Bladder microvascular endothelial cell (primary cell): ENCODE measurements at places on chromosomes 2 and 18. TPM values are rescaled to one million over a fixed set of nuclear protein-coding genes. Genes with fewer than 3 reads are reported as not detected.

The COL4A3 gene
- total RNA-seq, result not detected in 2 replicates

The GAL3ST2 gene
- total RNA-seq, result not detected in 2 replicates

The IFIH1 gene
- 8.4 and 23.6 TPM in 2 replicates for total RNA-seq

The SPTBN1 gene
- 498 and 873 TPM in 2 replicates for total RNA-seq

The CERKL gene
- total RNA-seq, result not detected in 2 replicates

The ADNP2 gene
- 8.3 and 13.6 TPM in 2 replicates for total RNA-seq

The PSMA8 gene
- not detected in 2 replicates for total RNA-seq

The HRH4 gene
- total RNA-seq, result not detected in 2 replicates

The CCDC141 gene
- total RNA-seq, result under 0.01 and 0.57 TPM in 2 replicates

The MOGAT1 gene
- not detected in 2 replicates for total RNA-seq

The GKN2 gene
- not detected in 2 replicates for total RNA-seq

The IL1RL2 gene
- not detected in 2 replicates for total RNA-seq

The REG3A gene
- total RNA-seq, result not detected in 2 replicates

The NHEJ1 gene
- 14.9 and 24.1 TPM in 2 replicates for total RNA-seq

The PARD3B gene
- total RNA-seq, result 3.2 and 41.0 TPM in 2 replicates

The POTEJ gene
- total RNA-seq, result 0.16 and 0.63 TPM in 2 replicates

The OR6B3 gene
- total RNA-seq, result not detected in 2 replicates

The ALK gene
- total RNA-seq, result not detected in 2 replicates

The FAM228A gene
- under 0.01 and 0.31 TPM in 2 replicates for total RNA-seq

The GREB1L gene
- total RNA-seq, result 1.3 and 9.7 TPM in 2 replicates

The PER2 gene
- total RNA-seq, result 0.97 and 3.1 TPM in 2 replicates

The COL6A3 gene
- 4.7 and 29.8 TPM in 2 replicates for total RNA-seq

The CD207 gene
- 0.16 TPM in 1 of 2 replicates, not detected in the other for total RNA-seq

The AKAIN1 gene
- not detected in 2 replicates for total RNA-seq

The NRP2 gene
- total RNA-seq, result 109 and 270 TPM in 2 replicates

The CPO gene
- 0.19 TPM in 1 of 2 replicates, not detected in the other for total RNA-seq

The BOLL gene
- not detected in 2 replicates for total RNA-seq

The DUSP19 gene
- 1.8 and 4.1 TPM in 2 replicates for total RNA-seq

The PRSS56 gene
- total RNA-seq, result not detected in 2 replicates

The DSG1 gene
- total RNA-seq, result not detected in 2 replicates

The PCARE gene
- total RNA-seq, result not detected in 2 replicates

The RTP5 gene
- total RNA-seq, result not detected in 2 replicates

The ZSWIM2 gene
- total RNA-seq, result 0.13 TPM in 1 of 2 replicates, not detected in the other

The SKOR2 gene
- total RNA-seq, result not detected in 2 replicates

The LDLRAD4 gene
- total RNA-seq, result 5.8 and 24.7 TPM in 2 replicates

The LYPD6 gene
- 1.5 and 15.9 TPM in 2 replicates for total RNA-seq

The TUBB8B gene
- total RNA-seq, result not detected in 2 replicates

The FSHR gene
- total RNA-seq, result not detected in 2 replicates

The RBM43 gene
- 2.5 and 2.6 TPM in 2 replicates for total RNA-seq

The BZW1 gene
- 352 and 553 TPM in 2 replicates for total RNA-seq

The OSR1 gene
- total RNA-seq, result under 0.01 and 0.69 TPM in 2 replicates

The CNTNAP5 gene
- total RNA-seq, result under 0.01 TPM in 1 of 2 replicates, not detected in the other

The SLC35F5 gene
- total RNA-seq, result 92.4 and 127 TPM in 2 replicates

The DLGAP1 gene
- 3.7 TPM in 1 of 2 replicates, not detected in the other for total RNA-seq

The OXER1 gene
- not detected in 2 replicates for total RNA-seq

The TEKT4 gene
- not detected in 2 replicates for total RNA-seq

The ALPG gene
- not detected in 2 replicates for total RNA-seq

The STPG4 gene
- 0.16 and 0.31 TPM in 2 replicates for total RNA-seq

The CFAP65 gene
- total RNA-seq, result not detected in 2 replicates
